Femur (tissue), 1 donor: ENCODE measurements at places on chromosomes 12 and 14.

- peak; percentile 51 for DNase-seq
Observed at GRCh38 chr14:99644723-99645544, at the start of gene HHIPL1. Gene HHIPL1 (plus strand): TSS chr14:99645129. CDS start chr14:99645208, 79 bp downstream.

DNA sequence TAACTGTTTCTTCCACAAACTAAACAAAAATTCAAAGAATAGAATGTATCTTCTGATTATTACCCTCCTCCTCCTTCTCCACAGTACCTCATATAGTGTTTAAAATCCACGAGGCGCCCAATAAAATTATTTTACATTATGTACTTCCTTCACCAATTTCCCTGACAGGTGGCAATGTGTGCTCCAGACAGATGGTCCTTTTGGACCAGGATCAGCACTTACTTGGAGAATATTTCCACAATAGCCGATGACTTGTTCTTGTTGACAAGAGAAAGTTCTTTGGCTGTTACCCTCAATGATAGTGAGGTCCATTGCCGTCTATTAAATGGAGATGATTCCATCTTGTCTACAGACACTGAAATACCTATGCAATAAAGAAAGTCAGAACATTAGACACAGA, 34.9 kb downstream of the LIMA1 start:
- DNase-seq = no peak

GRCh38 chr12:51392556-51393237, 1.5 kb upstream of the GALNT6 start:
- no peak for DNase-seq

DNA sequence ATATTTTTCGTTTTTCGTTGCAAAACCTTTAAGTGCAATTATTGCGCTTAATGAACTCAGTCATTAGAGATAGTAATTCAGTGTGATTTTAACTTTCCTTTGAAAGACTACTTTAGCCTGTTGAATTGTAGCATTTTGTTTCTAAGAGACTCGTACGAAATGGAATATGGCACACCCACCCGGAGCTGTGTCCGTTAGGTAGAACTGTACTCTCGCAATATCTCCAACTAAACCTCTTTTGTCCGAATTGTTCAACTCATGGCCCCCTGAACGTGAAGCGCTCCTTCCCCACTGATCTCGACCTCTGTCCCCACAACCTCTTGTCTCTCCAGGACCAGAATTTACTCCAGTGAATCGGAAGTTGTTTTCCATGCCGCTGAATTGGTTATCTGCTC, 800 bp downstream of the PCNX4 start:
- peak; percentile 50 for DNase-seq

DNA sequence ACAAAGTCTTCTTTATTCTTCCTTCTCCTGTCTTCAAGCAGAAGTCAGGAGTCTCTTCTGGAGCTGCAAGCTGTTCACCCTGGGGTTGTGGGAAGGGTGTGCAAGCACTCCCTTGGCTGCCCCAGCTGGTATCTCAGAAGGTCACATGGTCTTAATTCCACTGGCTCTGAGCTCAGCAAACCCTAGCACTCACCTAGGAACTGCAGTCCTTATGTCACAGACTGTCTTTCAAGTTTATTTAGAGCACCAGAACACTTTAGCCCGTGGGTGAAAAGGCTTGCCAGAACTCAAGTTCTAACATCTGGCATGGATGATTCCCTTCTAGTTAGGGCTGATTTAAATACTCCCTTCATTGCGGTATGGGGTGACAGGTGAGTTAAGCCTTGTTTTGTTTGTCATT, 379.0 kb downstream of the CCER1 start:
- DNase-seq = no peak

DNA sequence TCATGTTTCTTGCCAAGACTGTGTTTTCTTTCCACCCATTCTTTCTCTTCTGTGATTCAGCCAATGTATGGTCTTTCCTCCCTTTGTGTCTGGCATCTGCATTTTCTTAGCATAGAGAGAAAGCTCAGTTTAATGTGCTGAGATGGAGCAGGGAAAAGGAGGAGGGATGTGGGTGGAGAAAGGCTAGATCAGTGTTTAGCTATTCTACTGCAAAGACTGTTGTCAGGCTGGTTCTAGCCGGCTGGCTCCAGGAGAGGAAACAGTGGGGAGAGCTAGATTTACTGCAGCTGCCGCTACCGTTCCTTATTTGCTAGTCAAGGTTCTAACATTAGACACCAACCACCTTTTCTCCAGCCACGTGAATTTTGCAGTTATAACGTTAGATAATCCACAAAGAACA, 5.2 kb upstream of the RIMKLB start:
- peak; percentile 87 for DNase-seq

DNA sequence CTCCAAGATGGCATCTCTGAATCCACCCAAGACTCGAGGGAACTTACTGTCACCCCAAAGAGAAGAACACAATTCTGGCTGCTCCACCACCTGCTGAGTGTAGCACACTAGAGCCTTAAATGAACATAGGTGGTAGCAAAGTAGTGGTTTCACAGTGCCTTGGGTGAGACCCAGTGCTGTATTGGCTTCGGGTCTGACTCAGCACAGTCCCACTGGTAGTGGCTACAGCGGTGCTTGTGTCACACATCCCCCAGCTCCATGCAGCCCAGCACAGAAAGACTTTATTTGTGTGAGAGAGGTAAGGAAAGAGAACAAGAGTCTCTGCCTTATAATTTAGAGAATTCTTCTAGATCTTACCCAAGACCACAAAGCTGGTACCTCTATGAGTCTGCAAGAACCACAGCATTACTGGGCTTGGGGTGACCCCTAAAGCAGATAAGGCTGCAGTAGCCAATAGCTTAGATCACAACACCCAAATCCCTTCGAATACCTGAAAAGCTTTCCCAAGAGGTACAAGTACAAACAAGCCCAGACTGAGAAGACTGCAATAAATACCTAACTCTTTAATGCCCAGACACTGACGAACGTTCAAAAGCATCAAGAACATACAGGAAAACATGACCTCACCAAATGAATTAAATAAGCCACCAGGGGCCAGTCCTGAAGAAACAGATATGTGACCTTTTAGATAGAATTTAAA, 83.3 kb upstream of the SLC38A4 start:
- no peak for DNase-seq

GRCh38 chr14:74326369-74327152, 21.7 kb upstream of the VRTN start:
- DNase-seq = peak; percentile 41

GRCh38 chr12:53567961-53568808, 58.0 kb downstream of the ATF7 start:
- DNase-seq = no peak

- DNase-seq = no peak
Observed at GRCh38 chr12:93793983-93794382, 116.8 kb downstream of the CRADD start.

GRCh38 chr12:8676651-8677050, 14.0 kb upstream of the MFAP5 start:
- no peak for DNase-seq

- DNase-seq = no peak
Observed at GRCh38 chr12:1360441-1361210, 233.8 kb downstream of the FBXL14 start.

DNA sequence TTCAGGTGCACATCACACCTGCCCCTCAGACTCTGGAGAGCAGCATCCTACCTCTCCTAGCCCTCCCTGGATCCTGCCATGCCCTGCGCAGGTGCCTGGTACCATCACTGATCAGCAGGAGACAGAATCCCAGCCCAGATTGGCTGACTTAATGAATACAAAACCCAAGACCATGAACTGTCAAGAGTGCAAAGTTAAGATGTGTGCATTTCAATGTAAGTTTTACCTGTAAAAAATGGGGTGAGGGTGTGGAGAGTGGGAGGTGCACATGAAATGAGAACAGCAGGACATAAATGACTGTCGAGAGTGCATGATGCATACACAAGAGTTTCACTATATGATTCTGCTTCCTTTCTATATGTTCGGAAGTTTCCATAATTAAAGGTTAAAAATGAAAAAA, 57.9 kb upstream of the GPR68 start:
- DNase-seq = no peak

DNA sequence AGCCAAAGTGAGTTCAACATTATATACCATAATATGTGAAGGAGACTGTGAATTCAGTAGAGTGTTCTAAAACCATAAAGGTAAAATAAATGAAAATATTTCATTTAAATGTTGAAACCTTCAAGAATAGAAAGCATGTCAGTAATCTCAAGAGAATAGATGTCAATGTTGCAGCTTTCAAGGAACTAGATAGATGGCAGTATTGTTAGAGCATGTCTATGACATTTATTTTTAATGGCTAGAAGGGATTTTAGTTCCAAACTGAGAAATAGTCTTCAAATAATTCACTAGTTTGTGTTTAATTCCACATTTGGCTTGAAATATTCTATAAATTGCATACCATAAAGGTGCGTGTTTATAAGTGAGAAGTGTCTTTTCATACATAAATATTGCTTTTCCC, 326.5 kb downstream of the FLRT2 start:
- no peak for DNase-seq

DNA sequence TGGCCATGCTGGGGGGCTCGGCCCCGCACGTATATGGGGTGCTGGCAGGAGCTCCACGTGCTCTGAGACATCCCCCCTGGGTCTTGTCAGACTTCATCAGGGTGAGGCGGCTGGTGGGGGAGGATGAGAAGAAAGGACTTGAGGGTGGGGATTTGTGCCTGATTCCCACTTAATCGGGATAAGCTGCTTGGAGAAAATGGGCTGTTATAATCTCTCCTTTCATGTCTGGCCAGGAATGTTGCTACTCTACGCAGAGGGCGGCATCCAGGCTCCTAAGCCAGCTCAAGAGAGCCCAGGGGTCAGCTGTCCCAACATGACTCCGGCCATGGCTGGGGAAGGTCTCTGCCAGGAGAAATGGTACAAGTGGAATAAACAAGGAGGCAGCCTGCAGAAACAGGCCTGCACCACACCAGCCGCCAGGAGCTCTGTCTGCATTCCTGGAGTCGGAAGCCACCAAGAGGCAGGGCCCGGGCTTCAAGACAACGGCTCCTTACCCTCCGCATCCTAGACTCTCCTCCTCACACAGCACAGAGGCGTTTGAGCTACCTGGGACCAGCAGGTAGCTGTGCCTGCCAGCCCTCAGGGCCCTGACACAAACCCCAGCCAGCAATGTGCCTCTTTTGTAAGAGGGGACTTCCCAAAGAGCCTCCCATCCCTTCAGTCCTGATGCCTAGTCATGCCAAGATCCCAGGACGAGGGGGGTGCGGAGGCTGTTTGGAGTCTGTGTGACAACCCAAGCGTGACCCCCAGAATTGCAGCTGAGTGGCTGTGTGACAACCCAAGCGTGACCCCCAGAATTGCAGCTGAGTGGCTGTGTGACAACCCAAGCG, 195.8 kb upstream of the DIO3 start:
- DNase-seq = no peak

- no peak for DNase-seq
Observed at GRCh38 chr14:39890026-39890425, 457.8 kb upstream of the FBXO33 start.

DNA sequence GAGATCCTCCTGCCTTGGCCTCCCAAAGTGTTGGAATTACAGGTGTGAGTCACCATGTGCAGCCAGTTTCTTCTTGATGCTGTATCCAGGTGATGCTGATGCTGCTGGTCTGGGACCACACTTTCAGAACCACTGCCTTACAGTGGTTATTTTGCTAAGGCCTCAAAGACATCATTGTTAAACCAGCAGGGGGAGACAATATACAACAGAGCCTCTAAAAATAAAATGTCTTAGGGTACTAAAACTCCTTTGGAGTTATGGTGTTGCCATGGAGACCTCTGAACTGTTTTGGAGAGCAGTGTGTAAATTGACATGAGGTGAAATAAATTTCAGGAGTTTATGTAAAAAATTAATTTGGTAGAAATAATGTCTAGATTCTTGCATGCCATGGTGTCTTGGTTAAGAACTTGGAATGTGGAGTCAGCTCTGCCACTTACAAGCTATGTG, 1.1 kb upstream of the ARG2 start:
- peak; percentile 25 for DNase-seq

DNA sequence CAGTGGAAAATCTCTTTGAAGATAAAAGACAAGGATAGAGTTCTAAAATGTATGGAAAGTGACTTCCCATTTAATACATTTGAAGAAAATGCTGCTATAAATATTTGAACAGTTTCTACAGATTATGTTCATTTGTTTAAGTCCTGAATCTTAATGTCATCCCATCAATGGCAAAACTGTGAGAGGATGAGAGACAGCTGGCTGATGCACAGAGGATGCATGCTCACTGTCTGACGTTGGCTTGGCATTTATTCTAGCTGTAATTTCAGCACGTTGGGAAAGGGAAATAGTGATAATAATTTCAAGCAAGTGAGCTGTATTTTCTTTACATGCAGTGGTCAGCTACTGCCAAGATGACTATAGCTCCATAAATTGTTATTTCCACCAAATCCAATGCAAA, 40.5 kb downstream of the PPFIA2 start:
- DNase-seq = no peak

GRCh38 chr14:60722107-60722356, 2.1 kb downstream of the SIX4 start:
- no peak for DNase-seq

DNA sequence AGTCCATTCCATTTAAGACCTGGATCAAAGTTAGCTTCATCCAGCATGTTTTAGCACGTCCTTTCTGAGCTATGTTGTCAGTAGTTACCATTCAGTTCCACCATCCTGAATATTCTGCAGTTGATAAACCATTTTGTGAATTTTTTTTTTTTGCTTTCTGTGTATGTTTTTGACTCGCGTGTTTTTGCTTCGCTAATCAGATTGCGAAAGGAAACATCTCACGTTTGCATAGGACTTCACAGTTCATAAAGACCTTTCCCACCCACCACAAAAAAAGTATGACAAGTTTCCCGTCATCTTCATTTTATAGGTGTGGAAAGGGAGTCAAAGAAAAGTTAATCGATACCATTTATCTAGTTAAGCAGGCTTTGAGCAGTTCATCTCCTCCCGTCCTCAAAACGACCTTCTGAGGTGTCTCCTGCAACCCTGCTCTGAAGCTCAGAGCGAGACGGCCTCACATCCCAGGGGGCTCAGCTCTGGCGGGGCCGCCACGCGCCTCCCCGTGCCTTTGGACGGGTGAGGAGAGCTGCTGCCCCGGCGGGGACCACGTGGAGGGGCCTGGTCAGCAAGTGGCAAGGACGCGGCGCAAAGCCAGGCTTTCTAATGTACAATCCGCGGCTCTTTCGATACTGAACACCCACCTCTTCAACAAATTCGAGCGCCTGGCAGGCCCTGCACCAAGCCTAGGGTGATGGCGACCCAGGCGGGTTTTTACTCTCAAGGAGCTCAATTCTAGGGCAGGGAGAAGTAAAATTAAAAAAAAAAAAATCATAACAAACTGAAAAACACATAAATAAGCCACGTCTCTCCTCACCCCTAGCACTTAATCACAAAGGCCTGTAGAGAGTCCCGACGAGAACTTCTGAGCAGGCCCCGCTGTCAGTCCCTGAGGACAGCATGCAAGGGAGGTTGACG, 988 bp upstream of the TMEM263 start:
- DNase-seq = peak; percentile 71

DNA sequence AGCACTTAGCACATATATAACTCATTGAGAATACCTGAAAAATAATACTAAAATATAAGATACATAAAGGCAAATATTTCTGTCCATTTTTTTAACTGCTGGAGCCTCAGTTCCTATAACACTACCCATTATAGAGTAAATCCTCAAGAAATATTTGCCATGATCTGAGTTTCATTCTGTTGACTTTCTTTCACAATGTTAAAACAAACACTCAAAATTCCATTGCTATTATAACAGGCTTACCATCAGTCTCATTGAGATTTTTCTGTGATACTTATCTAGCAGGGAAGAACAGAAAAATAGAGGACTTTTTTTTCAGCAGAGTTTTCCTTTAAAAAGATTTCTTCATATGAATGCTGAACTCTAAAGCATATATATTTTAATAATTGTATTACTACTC, 24.5 kb downstream of the LMO3 start:
- no peak for DNase-seq
